ENCODE measurements at places on chromosomes 4 and X.

- DNase-seq, result no peak
These were observed 29.8 kb upstream of the PTCHD1 start for GRCh38 chrX:23304881-23305280.

DNA sequence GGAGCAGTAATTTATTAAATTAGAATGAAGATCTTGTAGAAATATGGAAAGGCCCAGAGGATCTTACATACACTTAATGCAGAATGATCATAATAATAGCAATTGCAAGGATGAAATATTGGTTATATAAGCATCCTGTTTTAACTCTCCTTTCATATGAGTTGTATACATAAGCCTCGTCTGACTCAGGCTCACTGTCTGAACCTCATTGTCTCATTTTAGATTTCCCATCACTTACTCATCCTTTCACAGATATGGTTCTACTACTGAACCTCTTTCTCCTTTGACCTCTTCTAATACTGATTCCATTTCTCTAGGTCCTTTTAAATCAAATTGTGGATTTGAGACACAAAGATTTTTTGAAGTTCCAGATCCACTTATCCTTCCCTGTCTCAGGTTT lies 277.3 kb upstream of the TRPC5 start:
- peak; percentile 14 for DNase-seq

GRCh38 chr4:41363384-41363981 lies 106.8 kb downstream of the UCHL1 start:
- DNase-seq, result peak; percentile 75

- DNase-seq, result peak; percentile 55
These were observed 712 bp downstream of the STX18 start for GRCh38 chr4:4541040-4541631.

DNA sequence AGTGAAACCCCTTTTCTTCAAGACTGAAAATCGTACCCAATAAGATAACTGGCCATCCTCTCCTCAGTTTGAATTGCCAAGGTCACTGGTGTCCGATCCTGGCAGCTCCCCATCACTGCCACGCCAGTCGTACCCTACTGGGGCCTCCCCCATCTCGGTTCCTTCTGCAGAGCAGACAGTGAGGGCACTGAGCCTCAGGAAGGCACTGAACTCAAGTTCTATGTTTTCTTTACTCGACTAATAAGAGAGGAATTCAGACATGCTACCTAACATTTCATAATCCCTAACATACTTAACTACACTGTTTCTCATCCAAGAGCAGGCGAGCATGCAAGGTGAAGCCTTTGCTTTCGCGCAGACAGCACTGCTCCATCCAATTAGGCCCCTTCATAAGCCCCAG lies 23.4 kb downstream of the ZFYVE28 start:
- peak; percentile 46 for DNase-seq

DNA sequence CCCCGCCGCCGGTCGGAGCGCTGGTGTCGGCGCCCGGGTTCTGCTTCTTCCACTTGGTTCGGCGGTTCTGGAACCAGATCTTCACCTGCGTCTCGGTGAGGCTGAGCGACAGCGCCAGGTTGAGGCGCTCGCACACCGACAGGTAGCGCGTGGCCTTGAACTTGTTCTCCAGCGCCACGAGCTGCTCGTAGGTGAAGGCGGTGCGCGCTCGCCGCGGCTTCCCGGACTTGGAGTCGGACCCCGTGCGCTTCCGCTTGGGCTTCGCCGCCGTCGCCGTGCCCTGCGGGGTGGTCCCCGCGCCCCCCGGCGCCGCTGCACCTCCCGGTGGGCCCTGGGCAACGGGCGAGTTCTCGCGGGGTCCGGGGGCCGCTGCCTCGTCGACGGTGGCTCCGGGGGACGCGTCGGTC lies 3.1 kb downstream of the NKX1-1 start:
- DNase-seq, result no peak

- DNase-seq, result no peak
These were observed 144.2 kb downstream of the EDA start for GRCh38 chrX:69759921-69760625.

DNA sequence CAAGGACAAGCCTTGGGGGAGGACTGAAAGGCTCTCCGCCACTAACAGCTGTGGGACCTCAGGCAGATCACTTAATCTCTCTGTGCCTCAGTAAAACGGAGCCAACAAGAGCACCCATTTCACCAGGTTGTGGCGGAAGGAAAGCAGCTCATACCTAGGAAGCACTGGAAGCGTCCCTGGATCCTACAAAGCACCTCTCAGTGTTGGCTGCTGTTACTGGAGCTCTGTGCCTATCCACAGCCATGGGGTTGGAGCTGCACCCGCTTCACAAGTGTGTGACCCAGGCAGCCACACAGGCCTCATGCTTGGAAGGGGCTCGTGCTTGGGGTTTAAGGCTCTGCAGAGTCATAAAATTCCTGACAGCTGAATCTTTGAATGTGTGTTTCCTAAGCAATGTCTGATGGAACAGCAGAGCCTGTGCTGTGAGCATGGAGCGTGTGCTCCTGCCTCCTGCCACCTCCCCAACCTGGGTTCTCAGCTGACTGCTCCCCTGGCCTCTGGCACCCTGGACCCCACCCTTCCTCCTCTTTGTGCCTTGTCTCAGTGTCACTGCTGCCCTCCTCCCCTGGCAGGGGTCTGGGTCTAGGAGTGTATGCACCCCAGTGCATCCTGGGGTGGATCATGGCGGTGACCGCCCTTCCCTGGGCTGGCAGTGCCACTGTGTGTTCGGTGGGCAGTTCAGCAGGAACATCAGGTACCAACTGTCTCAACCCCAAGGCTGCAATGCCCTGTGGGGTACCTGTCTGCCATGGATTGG lies 14.4 kb upstream of the MAN2B2 start:
- DNase-seq, result peak; percentile 48

DNA sequence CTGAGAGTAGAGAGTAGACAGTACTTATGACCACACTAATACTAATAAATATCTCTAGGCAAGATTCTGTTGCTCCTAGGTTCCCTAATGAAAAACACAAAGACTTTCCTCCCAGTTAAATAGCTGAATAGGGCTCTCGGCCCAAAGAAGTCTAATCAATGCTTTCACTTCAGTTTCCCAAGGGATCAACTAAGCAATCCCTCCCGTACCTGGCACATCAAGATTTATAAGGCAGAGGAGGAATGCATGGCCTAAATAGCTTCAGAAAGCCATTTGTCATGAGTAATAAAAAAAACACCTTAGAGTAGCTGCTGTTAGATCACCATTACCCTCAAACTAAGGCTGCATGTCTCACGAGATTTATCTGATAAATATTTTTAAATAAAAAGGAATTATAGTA lies 56.8 kb upstream of the EXOC1L start:
- DNase-seq, result no peak

GRCh38 chr4:58275856-58276255 lies 1165.7 kb upstream of the IGFBP7 start:
- no peak for DNase-seq

DNA sequence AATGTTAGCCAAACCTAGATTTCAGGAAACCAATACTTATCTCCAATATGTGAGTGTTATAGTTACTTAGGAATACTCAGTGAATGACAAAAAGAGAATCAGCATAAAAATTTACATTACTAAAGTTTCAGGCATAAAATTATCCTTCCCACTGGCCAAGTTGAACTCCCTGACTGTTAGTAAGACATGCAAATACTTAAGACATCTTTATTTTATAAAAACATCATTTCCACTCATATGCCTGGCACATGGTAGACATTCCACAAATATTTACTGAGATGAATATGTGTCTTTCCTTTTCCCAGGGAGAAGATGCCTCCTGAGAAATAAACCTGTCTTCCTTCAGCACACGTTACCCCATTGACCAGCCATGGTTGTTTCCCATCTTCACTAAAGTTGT lies 7.3 kb downstream of the VEGFD start:
- DNase-seq, result no peak

GRCh38 chrX:40172401-40173142 lies 74.8 kb upstream of the BCOR start:
- peak; percentile 42 for DNase-seq

DNA sequence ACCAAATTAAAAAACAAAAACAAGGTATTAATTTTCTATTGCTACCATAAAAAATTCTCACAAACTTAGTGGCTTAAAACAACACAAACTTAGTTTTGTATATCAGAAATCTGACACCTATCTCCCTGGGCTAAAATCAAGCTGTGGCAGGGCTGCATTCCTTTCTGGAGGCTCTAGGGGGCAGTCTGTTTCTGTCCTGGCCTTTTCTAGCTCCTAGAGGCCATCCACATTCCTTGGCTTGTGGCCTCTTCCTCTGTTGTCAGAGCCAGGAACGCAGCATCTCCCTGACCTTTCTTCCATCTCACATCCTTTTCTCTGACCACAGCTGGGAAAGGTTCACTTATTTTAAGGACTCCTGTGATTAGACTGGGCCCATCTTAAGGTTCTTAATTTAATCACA lies 38.9 kb upstream of the TLR2 start:
- no peak for DNase-seq

GRCh38 chrX:102652031-102652688 lies 877 bp downstream of the GPRASP1 start:
- DNase-seq, result no peak

GRCh38 chr4:175405961-175406360 lies 406.1 kb downstream of the GPM6A start:
- DNase-seq, result no peak

DNA sequence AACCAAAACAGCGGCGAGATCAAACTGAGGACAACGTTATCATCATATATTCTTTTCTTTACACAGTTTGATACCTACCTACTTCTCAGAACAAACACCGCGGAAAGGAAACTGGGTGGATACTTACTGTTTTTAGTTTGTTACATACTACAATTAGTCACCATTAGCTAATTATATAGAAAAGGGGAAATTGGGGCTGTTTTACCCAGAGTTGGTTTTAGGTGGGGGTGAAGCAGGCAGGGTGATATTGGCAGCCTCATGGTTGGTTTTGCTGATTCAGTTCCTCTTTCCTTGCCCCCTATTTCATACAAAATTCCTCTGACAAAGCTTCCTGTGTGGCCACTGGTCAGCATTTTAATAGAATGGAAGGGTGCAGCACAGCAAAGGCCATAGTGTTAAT lies 77.8 kb downstream of the SORBS2 start:
- no peak for DNase-seq

GRCh38 chr4:87975466-87975865 lies at the start of gene SPP1:
TSS of gene SPP1 (plus strand) at chr4:87975714. CDS start at chr4:87976896, 1,182 bp downstream.
- peak; percentile 51 for DNase-seq
